Stimulated activated CD8-positive, alpha-beta memory T cell treated with anti-CD3 and anti-CD28 coated beads, Interleukin-7, amount 100 ng/mL, for 1 hour (primary cell): ENCODE measurements at places on chromosomes 3 and 15.

DNA sequence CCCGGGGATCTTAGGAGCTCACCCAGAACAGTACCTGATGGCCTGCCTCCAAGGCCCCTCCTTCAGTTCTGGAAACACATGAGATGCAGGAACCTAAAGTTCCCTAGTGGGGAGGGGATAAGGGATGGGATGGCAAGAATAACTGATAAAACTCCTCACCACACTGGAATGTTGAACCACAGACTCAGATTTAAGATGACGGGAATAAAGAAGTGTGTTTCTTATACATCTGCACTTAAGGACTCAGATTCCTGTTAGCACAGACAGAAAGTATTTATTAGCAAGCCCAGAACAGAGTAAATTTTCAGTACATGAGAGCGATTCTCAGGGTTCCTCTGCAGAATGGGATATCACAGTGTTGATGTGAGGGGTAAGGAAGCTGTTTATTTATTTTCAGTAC is 245.2 kb downstream of the TLE3 start:
- no peak for DNase-seq

GRCh38 chr3:77825001-77825827 is 785.3 kb downstream of the ROBO2 start:
- DNase-seq, result no peak

- no peak for DNase-seq
Observed at GRCh38 chr3:30081904-30082303, 524.5 kb upstream of the TGFBR2 start.

GRCh38 chr3:9732740-9733115 is 1.2 kb downstream of the BRPF1 start:
- DNase-seq, result no peak

GRCh38 chr3:41580274-41580959 is 381.1 kb downstream of the CTNNB1 start:
- DNase-seq, result no peak

DNA sequence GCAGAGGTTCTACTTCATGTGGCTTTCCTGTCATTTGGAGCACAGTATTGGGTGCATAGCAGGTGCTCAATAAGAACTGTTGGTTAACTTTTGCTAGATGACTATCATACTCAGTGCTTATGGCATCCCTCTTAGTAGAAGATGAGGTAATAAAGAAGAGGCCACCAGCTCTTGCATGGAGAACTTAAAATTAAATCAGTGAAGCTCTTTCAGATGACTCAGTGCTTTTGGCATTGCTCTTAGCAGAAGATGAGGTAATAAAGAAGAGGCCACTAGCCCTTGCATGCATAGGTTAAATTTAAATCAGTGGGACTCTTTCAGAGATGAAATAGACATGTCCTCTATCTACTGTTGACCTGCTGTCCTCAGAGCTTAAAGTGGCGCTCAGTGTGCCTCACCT is 109.4 kb upstream of the FGF7 start:
- no peak for DNase-seq

DNA sequence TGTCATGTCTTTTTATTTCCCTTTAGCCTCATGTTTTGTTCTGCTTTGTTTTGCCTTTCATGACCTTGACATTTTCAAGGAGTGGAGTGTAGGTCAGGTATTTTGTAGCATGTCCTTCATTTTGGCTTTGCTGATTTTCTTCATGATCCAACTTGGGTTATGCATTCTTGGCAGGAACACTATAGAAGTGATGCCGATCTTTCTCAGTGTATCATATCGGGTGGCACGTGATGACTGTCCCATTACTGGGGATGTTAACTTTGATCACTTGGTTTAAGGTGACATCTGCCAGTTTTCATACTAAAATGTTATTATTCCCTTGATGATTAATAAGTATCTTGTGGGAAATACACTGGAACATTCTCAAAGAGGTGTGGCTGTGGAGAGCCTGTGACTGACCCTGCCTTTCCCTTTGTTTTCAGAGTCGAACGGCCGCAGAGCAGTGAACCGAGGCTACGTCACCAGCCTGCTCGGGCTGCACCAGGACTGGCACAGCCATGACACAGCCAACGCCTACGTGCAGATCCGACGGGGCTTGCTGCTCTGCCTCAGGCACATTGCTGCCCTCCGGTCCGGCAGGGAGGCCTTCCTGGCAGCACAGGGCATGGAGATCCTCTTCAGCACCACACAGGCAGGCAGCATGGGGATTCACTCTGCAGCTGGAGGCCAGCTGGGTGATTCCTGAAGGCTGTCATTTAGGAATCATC is 167.7 kb downstream of the AGBL1 start:
- no peak for DNase-seq

DNA sequence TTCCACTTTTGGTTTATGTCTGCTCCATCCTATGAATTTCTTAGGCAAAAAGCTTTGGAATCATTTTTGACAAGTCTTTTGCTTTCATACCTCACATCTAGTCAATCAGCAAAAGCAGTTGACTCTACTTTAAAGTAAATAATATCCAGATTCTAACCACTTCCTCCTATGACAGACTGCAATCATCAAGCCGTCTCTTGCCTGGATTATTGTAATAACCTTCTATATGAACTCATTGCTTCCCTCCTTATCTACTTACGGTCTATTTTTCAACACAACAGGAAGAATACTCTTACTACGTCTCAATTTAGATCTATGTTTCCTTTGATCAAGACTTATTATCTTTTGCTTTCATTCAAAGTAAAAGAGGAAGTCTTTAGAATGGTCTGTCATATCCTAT is 20.7 kb downstream of the CLDN1 start:
- DNase-seq, result no peak

- DNase-seq, result no peak
Observed at GRCh38 chr15:96699871-96700401, 369.4 kb downstream of the NR2F2 start.
